ENCODE measurements at places on chromosomes 12 and 14.

DNA sequence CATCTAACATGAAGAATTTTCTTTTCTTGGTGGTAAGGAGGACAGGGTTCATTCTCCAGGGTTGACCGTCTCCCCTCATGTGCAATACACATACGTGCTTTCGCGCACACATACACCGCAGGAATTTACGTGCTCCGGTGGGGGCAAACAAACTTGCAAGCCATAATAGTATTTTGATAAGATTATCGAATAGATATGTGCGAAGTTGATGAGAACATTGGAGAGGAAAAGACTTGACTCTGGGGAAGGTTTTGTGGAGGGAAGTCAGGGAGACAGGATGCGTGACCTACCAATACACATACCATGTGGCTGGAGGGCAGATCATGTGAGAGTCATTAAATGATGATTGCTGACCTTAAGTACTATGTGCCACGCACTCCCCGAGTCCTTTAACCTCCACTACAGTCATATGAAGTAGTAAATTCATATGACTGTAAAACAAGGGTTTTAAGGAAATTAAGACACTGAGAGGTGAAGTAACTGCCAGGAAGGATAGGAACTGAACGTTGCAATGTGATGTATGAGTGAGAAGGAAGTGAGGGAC, 921 bp downstream of the RAD51B start:
- no peak for DNase-seq

DNA sequence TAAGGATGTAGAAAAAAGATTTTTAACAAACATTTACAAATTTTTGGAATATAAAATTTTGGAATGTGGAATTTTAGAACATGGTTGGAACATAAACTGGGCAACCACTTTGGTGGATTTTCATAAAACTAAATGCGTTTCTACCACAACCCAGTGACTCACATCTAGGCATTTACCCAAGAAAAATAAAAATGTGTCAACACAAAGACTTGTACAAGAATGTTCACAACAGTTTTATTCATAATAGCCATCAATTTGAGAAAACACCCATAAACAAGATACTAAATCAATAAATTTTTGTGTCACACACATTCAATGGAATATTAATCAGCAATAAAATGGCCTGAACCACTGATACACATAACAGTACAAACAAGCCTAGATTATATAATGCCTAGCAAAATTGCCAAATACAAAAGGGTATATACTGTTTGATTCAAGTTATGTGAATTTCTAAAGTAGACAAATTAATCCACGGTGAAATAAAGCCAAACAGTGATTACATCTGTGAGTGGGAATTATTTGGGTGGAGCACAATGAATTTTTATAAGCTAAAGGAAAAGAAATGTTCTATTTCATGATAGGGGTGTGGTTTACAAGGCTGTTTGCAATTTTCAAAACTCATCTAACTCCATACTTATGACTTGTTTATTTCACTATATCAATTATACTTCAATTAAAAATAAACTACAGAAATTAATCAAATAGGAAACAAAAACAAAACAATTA, 415.2 kb upstream of the OR4E1 start:
- no peak for DNase-seq

GRCh38 chr14:51750542-51750941, 98.8 kb downstream of the FRMD6 start:
- no peak for DNase-seq

DNA sequence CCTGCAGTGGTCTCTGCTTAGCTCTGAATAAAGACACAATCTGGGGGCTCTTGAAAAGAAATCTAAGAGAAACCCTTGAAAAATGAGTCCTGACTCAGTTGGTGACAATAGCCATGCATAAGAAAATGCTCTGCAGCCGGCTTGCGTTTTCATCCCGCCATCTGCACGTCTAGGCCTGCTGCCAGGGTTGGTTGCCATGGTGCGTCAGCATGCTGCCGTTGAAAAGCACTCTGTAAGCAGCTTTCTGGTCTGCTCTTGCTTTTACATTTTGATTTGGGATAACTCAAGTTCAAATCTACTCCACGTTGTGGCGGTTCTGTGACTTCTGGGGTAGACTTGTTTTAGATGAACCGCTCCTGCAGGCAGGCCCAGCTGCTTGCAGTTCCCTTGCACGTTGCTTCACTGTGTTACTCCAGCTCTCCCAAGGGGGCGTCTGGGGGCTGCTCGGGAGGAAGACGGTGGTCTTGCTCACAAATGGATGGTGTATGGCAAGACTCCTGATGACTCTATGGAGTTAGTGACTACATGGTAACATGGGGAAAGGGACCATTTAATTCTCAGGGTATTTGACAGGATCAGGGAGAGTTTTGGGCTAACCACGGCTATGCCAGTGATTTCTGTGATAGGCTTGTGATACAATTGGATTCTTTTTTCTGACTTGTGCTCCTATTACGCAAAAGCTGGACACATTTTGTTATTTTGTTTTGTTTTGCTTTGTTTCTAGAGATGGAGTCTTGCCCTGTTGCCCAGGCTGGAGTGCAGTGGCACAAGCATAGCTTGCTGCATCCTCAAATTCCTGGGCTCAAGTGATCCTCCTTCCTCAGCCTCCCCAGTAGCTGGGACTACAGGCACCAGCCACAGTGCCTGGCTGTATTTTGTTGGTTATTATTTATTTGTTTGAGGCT, 15.8 kb downstream of the WNT5B start:
- DNase-seq: no peak

- DNase-seq: no peak
Observed at GRCh38 chr14:75551021-75551420, 27.4 kb upstream of the FLVCR2 start.

DNA sequence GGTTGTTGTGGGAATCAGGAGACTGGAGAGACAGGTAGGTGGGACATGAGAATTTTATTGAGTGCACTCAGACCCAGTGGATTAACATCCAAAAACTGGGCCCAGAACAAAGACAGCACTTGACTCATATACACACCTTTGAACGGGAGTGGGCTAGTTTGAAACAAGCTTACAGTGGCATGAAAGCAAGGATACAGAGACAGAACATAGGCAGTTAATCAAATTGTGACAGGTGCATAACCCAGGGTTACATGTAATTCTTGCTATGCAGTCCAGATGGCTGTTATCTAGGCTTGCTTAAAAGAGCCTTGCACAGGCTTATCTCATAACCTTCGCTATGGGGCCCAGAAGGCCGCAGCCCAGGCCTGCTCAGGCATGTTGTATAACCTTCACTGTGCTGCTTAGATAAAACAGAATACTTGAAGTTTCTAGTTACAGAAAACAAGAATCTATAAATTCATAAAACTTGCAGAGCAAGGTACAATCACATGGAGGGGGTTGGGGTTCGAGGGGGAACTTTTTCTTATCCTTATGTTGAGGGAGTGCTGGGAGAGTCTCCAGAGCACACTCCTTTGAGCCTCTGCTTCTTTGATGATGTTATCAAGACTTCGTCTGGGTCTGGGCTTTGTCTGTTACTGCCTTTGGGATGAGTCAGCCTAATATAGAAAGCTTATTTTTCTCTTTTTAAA, 81.7 kb downstream of the TNFAIP2 start:
- no peak for DNase-seq

- DNase-seq: no peak
Observed at GRCh38 chr14:28565345-28565744, 201.2 kb upstream of the FOXG1 start.

- DNase-seq: no peak
Observed at GRCh38 chr12:68028647-68029046, 39.4 kb downstream of the IFNG-AS1 start.

GRCh38 chr12:46763230-46763629, 62.6 kb downstream of the SLC38A4 start:
- no peak for DNase-seq

GRCh38 chr12:106309671-106310505, 7.4 kb downstream of the TCP11L2 start:
- DNase-seq: no peak

DNA sequence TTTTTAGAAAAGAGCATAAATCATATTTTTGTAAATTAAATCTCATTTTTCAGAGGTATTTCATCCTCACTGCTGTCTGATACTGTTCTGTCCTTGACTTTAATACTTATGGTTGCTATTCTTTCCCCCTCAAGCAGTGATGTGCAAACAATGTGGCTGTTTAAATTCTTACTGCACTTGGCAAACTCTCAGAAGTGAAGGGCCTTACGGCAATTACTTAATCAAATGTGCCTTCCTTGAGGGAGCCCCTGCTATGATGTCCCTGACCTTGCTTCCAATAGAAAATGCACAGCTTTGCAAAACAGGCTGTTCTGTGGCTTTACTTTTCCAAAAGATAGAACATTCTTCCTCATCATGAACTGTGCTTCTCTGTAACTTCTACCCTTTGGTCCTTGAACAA, 35.2 kb downstream of the UBE3B start:
- no peak for DNase-seq

- DNase-seq: no peak
Observed at GRCh38 chr12:87667378-87667777, 361.8 kb downstream of the C12orf50 start.

DNA sequence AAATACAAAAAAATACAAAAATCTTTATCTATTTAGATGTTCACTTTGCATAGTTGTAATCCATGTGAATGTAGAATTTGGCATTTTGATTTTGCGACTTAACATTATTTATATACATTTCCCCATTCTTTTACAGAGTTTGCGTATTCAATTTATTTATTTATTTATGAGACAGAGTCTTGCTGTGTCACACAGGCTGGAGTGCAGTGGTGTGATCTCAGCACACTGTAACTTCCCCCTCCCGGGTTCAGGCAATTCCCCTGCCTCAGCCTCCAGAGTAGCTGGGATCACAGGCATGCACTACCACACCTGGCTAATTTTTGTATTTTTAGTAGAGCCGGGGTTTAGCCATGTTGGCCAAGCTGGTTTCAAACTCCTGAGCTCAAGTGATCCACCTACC, 25.3 kb upstream of the STRN3 start:
- DNase-seq: no peak

- no peak for DNase-seq
Observed at GRCh38 chr12:109264943-109265650, 44.0 kb downstream of the FOXN4 start.

DNA sequence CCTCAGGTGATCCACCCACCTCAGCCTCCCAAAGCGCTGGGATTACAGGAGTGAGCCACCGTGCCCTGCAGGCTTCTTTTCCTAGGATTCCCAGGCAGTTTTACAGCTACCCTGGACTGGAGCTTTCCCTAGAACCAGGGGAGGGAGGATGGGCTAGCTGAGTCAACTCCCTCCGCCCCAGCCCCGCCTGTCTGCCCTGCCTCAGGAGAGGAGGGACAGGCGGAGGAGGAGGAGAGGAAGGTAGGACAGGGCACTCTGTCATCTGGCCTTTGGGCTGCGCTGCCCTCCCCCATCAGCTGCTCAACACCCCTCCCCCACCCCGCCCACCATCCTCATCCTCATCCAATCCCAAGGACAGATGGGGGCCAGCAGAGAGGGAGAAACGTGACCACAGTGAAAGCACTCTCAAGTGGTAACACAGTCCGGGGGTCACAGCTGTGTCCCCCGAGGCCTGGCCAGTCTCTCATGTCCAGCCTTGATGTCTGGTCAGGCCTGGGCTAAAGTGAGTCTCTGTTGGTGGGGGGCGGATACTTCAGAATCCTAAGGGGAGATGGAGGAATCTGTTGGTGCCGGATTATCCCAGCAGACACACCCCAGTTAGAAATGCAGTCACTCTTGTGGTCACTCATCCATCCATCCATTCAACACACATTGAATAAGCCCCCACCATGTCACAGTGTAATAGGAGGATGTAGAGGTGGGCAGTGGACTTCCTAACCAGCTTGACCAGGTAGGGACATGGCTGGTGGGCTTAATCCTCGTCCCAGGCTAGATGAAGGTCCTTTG, 12.3 kb downstream of the FIGNL2 start:
- no peak for DNase-seq

- DNase-seq: no peak
Observed at GRCh38 chr12:7060353-7060954, at the start of gene C1S. Gene C1S, plus strand, starts transcription at chr12:7060718. Its CDS starts 1,195 bp downstream, at chr12:7061913.

DNA sequence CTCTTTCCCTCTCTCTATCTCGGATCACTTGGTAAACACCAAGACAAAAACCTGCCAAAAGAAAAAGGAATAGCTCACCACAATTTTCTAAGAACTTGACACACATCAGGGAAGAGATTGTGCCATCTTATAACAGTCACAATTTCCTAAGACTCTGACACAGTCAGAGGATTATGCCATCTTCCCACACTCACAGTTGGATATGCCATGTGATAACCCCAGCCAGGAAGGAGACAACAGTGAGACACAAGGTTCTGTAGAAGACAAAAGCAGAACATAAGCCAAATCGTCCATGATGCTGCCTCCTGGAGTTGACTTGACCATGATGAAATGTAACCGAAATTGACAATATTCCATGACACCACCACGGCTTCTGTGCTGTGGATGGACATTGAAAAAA, 2.8 kb upstream of the CLEC9A start:
- no peak for DNase-seq

- no peak for DNase-seq
Observed at GRCh38 chr12:2333491-2334195, 280.9 kb downstream of the CACNA1C start.

GRCh38 chr14:91041450-91041849, 19.0 kb downstream of the RPS6KA5 start:
- no peak for DNase-seq

DNA sequence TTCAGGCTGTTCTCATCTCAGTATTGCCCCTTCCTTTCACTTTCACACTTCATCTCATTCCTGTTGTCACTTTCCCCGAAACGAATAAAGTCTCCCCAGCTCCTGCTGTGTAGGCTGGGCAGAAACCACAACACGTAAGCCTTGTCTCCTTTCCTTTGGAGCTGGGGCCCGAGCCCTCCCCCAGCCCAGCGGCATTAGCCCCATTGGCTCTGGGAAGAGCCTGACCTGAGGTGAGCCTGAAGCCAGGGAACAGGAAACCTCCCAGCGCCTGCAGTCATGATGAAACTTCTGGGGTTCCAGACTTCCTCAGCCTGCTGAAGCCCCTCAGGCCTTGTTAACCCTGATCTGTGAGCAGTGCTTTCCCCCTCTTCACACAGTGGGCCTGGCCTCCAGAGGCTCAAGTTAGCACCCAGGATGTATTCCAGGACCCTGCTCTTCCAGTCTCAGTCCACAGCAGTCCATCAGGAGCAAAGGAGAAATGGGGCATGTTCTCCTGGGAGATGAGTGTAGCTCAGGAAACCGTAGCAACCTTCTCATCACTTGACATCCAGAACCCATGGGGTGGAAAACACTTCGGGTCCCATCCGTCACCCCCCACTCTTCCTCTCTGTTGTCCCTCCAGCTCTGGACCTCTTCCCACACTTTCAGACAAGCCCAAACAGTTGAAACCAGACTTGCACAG, 21.8 kb downstream of the VASH1 start:
- DNase-seq: no peak

DNA sequence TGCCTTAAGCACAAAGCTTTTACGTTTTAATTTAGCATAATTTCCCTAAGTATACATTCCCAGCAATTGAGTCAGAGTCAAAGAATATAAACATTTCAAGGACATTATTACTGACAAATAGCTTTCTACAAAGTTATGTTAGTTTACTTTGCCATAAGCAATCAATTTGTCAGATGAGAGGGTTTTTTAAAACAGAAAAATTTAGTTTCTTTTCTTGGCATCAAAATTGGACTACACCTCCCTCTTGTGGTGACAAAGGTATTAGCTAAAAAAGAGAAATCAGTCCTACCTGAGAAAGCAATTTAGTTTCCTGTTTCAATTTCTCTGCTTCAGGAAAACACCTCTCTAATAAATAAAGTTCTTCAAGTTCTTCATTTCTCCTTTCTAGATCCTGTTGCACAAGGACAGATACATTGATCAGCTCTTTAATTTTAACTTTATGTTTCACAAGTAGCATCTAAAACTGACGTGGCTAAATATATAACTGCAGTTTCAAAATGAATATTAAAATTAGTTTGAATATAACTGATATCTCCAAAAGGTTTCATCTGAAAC, 39.9 kb downstream of the DNAI7 start:
- DNase-seq: no peak

- no peak for DNase-seq
Observed at GRCh38 chr14:35346738-35347322, 54.6 kb downstream of the PSMA6 start.

- DNase-seq: no peak
Observed at GRCh38 chr14:23751616-23752015, 115.5 kb downstream of the DHRS2 start.
